PC-3 (cell line): ENCODE measurements at places on chromosomes 6 and 20. TPM values are rescaled to one million over a fixed set of nuclear protein-coding genes. Genes with fewer than 3 reads are reported as not detected.

Gene MAP7
- total RNA-seq, result 13.9 and 25.3 TPM in 2 replicates

Gene MMP24OS
- 19.5 and 22.7 TPM in 2 replicates for total RNA-seq

- no peak for DNase-seq
These were observed 115.0 kb downstream of the PDSS2 start for GRCh38 chr6:107344383-107344782.

GRCh38 chr6:32064706-32065105 is 26.5 kb downstream of the CYP21A2 start:
- DNase-seq, result no peak

Gene HTR1E
- total RNA-seq, result not detected in 2 replicates

GRCh38 chr6:157420497-157420896 is 39.5 kb downstream of the ZDHHC14 start:
- no peak for DNase-seq
